Hepatic stellate cell (primary cell): ENCODE measurements at places on chromosomes 6 and 20.
A peak's percentile ranks its signal among the peaks of the same experiment; 100 is the strongest.

DNA sequence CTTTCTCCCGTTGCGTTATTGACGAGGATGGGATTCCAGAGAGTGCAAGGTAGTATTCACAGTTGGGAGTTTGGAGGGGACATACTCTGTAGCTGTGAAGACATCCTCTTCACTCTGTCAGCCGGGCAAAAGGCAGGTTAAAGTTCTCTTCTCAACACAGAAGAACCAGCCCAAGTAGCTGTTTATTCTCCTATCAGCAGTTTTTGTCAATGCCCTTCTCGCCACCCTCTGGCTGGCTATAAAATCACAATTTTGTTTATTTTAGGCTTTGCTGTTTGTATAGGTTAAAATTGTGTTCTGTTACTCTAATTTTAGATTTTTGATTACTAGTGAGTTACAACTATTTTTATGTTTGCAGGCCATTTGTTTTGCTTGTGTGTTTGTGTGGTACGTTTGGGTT lies 37.9 kb upstream of the MAS1 start:
- no peak for DNase-seq

DNA sequence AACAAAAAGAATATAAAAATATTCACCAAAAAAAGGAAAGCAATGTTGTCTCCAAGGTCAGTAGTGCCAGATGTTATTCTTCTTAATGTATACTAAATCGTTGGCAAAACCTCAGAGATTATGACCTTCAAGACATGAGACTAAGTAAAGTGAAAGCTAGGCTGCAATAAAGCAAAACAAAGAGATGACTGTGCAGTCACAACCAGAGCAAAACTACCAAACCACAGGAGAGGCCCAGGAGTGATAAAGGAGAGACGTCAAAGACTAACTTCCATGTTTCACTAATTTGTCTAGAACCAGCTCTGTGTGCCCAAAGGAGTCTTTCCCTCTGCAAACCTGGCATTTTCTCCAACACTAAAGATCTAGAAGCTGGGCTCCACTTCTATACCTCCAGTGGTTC lies 155.9 kb upstream of the POU3F2 start:
- DNase-seq: no peak

GRCh38 chr20:3911956-3912355 lies 22.8 kb downstream of the PANK2 start:
- DNase-seq: no peak

- DNase-seq: no peak
These were observed 11.6 kb downstream of the AKIRIN2 start for GRCh38 chr6:87690441-87690840.

- peak; percentile 95 for DNase-seq
These were observed at the start of gene REPS1 for GRCh38 chr6:138987643-138988468. TSS of gene REPS1 (minus strand) at chr6:138988253. CDS start at chr6:138987682, 571 bp downstream.

- DNase-seq: no peak
These were observed 1.2 kb upstream of the ZSCAN31 start for GRCh38 chr6:28337121-28337520.

DNA sequence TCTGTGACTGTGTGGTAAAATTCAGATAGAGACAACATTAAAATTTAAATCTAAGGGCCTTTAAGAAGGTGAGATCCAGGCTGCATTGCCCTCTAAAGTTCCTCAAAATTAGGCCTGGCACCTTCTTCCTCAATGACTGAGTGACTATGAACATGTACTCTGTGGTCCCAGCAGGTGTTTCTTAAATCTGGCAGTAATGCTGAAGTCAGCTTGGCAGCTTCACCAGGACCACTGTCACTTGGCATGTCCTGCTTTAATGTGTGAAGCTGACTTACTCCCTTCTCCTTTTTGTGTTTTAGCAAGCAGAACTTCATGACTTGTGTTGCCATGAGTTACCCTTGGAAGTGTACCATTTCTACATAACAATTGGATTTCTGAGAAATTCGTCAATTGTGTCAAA lies 141.7 kb downstream of the NKAIN2 start:
- DNase-seq: no peak

DNA sequence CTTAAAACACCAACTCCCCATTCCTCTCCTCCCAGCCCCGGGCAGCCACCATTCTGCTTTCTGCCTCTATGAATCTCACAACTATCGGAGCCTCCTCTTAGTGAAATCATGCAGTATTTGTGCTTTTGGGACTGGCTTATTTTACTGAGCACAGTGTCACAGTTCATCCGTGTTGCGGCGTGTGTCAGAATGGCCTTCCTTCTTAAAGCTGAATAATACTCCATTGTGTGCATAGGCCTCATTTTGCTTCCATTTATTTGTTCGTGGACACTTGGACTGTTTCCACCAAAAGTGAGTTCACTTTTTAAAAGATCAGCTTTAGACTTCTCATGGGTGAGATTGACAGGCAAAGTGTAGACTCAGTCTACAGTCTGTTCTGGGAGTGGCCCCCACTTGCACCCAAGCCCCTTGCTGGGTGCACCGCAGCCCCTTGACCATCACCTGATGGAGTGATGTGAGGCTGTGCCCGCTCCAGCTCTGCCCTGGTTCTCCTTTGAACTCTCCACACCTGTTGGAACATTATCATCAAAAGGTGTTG lies 12.6 kb downstream of the DUSP22 start:
- DNase-seq: no peak

- no peak for DNase-seq
These were observed 282.1 kb upstream of the CHD6 start for GRCh38 chr20:41900201-41900691.

DNA sequence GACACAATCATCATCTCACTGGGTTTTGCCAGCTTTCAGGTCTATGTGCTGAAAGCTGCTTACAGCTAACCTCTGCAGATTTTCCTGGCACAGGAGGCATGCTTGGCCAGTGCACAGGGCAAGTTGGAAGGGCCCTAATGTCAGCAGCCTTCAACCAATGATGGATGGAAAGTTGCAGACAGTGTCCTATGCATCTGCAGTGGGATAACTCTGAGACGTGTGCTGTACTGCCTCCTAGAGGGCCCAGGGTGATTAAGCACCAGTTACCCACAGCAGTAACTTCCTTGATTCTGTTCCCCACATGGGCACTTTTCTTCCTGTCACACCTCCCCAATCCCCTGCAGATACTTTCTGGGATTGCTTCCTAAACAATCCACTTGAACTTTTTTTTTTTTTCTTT lies 38.6 kb downstream of the OVOL2 start:
- DNase-seq: no peak

GRCh38 chr6:94177429-94177828 lies 758.1 kb upstream of the EPHA7 start:
- DNase-seq: no peak

- no peak for DNase-seq
These were observed 28.1 kb upstream of the TXNDC5 start for GRCh38 chr6:7938562-7939183.

GRCh38 chr6:21601932-21602390 lies 8.4 kb downstream of the SOX4 start:
- no peak for DNase-seq
